Suppressor macrophage (primary cell): ENCODE measurements at places on chromosomes 4 and X.
A peak's percentile ranks its signal among the peaks of the same experiment; 100 is the strongest.

DNA sequence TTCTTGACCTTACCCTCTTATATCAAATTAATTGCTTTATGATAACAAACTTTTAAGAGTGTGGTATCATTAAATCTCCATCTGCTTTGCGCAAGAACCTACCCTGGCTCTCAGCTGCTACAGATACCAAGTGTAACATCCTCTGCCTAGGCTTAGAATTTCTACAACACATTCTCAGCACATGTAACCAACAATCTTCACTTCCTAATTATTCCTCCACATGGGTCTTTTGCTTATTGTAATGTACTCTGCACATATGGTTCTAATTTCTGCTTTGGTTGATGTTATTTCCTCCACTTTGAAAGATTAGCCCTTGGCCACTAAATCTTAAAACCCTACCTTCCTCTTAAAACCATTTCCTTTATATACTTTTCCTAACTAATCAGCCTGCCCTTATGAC lies 242.4 kb downstream of the ARHGAP24 start:
- no peak for DNase-seq

- peak; percentile 87 for DNase-seq
Measured at GRCh38 chr4:75724867-75725724, 719 bp downstream of the USO1 start.

- no peak for DNase-seq
Measured at GRCh38 chr4:48271626-48272025, 2.0 kb upstream of the TEC start.

DNA sequence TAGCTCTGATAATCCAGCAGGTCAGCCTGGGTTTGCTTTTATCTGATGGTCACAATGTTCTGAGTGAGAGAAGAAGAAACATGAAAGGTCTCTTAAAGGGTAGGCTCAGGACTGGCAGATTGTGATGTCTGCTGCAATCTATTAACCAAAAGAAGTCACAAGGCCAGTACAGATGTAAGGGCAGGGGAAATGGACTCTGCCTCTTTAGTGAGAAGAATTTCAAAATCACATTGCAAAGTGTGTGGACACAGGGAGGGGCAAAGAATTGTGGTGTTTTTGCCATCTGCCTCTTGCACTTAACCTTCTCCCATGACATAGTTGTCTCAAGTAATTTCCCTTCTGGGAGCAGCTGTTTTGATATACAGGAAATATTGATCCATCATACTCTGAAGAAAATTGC lies 40.9 kb downstream of the IL1RAPL1 start:
- no peak for DNase-seq

- DNase-seq, result peak; percentile 32
Measured at GRCh38 chrX:1546691-1547251, 9.8 kb upstream of the P2RY8 start.

GRCh38 chr4:75107755-75108612 lies 175.1 kb downstream of the PARM1 start:
- no peak for DNase-seq

GRCh38 chr4:95516528-95517017 lies 32.2 kb downstream of the UNC5C start:
- no peak for DNase-seq

- no peak for DNase-seq
Measured at GRCh38 chr4:1852904-1853623, 2.9 kb downstream of the LETM1 start.
